H4 (cell line): ENCODE measurements at places on chromosomes 11 and 22. TPM values are rescaled to one million over a fixed set of nuclear protein-coding genes. Genes with fewer than 3 reads are reported as not detected.
A peak's percentile ranks its signal among the peaks of the same experiment; 100 is the strongest.

DNA sequence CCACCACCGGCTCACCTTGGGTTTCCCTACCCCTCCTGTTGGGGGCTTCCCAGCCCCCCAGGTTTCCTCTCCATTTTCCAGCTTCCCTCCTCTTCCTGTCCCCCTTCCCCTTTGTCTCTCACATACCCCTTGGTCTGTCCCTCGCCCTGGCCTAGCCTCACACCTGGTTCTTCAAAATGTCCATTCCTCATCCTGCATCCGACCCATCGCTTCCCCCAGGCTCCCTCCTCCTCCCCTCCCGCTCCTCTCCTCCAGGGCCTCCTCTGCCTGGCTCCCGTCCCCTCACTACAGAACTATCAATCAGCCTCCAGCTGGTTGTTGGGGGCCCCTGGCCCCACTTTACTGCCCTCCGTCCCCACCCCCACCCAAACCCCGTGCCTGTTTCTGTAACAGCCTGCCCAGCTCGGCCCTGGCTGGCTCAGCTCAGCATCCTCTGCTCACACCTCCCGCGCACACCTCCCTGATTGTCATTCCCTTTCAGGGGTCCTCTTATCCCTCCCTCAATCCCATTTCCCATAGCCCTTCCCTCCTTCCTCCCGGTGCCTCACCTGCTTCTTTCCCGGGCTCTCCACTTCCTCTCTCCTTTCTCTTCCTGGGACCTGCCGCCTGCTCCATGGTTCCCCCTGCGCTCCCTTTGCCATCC, 1.2 kb downstream of the CNIH2 start:
- no peak for DNase-seq

DNA sequence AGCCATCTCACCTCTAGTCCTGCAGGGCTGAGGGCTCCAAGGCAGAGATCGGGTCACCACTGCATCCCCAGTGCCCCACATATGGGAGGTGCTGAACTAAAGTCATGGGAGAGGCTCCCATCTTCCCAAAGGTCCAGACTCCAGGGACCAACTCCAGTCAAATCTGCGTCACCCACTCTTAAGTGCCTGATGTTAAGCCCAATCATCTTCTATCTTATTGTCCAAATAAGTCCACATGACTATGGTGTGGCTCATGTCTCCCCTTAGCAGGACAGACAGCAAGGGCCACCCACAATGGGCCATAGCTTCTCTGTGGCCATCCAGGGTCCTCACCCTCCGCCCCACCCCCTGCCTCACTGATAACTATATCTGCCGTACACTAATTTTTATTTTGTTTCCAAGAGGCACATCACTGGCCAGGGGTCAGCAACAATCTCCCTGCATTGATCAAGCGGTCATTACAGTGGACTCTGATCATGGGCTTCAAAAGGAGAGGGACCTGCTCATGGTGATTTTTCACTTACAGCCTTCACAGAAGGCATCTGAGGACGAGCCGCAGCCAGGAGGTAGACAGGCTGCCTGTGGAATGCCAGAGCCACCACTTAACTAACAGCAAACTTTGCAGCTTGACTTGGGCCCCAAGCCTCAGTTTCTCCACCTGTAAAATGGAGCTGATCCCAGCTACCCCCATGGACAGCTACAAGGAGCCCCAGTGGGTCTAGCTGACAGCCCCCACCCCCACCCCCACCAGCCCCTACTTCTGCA, 23.3 kb downstream of the MYH9 start:
- no peak for DNase-seq

GRCh38 chr11:1655168-1656060, 25.8 kb downstream of the KRTAP5-5 start:
- DNase-seq: no peak

DNA sequence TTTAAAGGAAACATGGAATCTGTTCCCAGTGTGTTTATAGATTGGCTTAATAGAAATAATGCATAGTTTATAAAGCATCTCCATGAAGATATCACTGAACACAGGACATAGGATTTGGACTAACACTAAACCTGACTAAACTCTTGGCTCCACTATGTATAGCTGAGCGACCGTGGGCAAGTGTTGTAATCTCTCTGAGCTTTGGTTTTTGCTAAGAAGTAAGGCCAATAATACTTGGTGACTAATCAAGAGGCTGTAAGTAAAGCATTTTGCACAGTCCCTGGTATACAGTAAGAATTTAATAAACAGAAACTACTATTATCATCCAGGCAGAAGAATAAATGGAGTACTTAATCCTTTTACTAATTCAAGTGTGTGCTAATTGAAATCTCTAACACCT, 125.5 kb upstream of the MTMR2 start:
- no peak for DNase-seq

DNA sequence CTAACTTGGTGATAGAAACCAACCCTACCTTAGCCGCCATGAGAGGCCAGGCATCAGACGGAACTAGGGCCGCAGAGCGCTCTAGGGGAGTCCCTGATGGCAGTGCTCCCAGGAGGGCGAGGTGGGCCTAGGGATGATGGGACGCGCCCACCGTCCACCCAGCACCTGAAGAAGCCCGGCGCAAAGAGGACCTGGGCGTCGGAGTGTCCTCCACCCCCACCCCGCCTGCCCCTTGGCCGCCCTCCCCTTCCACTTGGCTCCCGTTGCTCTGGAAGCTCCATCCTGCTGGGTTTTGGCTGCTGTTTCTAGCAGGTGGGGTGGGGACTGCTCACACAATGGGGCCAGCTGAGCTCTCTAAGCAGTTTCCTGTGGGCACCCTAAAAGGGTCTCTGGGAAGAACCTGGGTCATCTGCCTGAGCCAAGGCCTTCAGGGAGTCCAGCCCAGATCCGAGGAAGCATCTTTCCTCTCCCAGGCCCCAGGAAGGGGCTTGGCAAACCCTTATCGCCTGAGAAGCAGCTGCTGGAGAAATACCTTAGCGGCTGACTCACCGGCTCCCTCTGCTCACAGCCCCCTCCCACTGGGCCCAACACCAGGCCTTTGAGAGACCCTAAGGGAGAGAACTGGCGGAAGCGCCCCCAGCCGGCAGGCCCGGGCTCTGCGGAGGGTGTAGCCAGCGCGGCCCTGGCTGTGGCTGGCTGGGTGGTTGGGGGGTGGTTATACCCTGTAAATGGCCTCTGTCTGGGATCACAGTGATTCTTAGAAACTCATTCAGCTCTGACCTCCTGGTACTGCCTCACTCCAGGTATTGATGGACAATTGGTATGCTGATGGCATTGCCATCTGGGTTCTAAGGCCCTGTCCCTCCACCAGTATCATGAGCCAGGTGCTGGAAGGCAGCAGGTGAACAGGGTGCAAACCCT, 19.3 kb downstream of the CREB3L1 start:
- peak; percentile 87 for DNase-seq

DNA sequence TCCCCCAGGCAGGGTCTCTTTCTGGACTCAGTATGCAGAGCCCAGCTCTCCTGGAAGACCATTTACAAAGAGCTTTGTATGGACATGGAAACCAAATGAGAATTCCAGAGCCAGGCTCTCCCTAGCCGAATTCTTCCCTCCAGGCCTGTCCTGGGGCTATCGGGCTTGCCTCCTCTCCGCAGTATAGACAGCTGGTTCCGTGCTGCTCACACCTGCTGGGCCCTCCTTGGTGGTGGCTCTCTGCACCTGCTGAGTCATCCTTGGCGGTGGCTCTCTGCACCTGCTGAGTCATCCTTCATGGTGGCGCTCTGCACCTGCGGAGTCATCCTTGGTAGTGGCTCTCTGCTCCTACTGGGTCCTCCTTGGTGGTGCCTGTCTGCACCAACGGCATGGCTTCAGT, 743.5 kb downstream of the BRD1 start:
- DNase-seq: no peak

Gene ANO1
- 0.37 TPM in 1 of 2 replicates, not detected in the other for total RNA-seq

- DNase-seq: no peak
Measured at GRCh38 chr22:23079240-23079768, 9.0 kb downstream of the GNAZ start.

Gene BUD13
- 24.7 and 26.3 TPM in 2 replicates for total RNA-seq

Gene PLXNB2
- 42.4 and 53.2 TPM in 2 replicates for total RNA-seq

Gene DESI1
- total RNA-seq: 23.1 and 28.1 TPM in 2 replicates

- no peak for DNase-seq
Measured at GRCh38 chr11:111606986-111607385, 4.7 kb downstream of the SIK2 start.

DNA sequence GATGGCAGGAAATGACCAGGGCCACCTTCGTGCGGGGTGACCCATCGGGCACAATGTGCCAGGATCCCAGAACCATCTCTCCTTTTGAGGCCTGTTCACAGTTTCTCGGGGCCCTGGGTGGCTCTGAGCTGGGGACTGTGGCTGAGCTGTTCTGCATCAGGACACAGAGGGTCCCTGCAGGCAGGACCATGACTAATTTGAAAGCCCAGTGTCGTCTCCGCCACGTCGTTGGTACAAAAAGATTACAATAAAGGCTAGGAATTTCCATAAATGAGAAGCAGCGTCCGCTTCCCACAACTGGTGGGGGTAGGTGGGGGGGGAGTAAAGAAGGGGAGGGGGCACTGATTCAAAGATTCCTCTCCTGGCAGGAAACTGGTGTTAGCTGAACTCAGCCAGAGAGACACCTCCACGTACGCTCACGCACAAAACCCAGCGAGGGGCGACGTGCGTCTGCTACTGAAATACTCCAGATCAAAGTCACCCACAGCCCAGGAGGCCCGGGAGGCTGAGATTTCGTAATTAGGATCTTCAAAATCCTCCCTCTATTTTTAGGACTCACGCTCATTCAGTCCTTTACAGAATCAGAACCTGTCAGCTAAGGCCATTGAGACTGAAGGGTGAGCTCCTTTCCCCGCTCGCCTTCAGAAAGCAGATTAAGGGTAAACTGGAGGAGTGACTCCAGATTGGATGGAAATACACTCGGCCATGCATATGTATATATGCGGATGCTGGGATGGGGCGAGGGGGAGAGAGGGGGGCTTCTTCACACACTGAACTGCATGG, 11.0 kb downstream of the MN1 start:
- DNase-seq: no peak

- DNase-seq: no peak
Measured at GRCh38 chr11:100761841-100762240, 74.8 kb downstream of the ARHGAP42 start.

Gene DDX25
- not detected in 2 replicates for total RNA-seq

Gene ELFN2
- 0.29 and 0.41 TPM in 2 replicates for total RNA-seq

Gene RIMBP3C
- 0.27 and 0.31 TPM in 2 replicates for total RNA-seq

DNA sequence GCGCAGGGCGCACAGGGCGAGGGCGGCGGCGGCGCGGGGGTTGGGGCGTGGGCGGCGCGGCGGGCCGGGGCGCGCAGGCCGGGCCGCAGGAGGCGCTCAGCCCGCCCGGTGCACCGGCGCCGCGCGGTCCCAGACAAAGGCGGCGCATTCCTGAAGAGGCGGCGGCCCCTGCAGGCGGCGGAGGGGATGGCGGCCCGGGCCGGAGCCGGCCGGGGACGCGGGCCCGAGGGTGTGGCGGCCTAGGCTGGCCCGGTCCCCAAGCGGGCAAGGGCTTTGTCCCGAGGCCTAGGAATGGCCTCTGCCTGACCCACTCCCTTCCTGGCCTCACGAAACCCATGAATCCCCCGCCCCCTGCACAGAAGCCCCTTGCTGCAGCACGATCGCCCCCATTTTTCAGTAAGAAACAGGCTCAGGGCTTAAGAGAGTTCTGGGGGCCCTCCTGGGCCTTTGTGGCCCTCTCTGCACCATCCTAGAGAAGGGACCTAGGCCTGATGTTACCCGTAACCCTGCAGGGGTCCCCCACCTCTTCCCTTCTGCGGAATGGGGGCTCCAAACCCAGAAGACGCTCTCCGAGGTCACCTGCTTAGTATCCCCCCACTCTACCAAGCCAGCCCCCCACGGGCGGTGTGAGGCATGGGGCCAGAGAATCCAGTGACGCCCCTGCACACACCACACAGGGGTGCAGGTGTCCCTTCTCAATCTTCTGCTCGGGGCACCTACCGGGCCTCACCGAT, at the start of gene RTN4R:
RTN4R (minus strand) TSS at position 40 of the 734 bp plus-strand sequence. CDS start 226 bp downstream, outside the sequence.
- DNase-seq: peak; percentile 14

DNA sequence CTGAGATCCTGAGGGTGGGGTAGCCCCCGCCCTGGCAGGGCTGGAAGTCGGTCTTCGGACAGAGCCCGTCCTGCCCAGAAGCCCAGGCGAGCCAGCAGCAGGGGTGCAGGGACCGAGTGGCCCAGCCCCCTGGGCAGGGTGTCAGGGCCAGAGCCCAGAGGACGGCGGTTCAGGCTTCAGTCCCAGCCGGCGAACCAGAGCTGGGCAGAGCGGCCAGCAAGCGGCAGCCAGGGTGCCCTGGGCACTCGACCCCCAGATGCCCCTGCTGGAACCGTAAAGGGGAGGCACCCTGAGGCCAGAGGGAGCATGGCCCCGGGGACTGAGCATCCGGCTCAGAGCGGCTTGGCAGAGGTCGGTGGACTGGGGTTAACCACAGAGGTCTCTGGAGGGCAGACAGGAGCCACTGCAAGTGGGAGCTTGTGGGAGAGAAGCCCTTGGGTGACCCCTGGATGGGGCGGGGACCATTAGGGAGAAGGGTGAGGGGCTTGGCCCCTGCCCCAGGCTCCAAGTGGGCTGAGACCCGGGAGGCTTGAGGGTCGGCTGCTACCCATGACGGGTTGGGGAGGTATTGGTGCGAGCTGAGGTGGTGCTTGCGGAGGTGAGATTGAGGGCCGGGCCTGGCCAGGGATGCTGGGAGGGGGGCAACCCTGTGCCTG, 15.9 kb downstream of the LSP1 start:
- no peak for DNase-seq

GRCh38 chr22:49983148-49984042, 22.8 kb downstream of the PIM3 start:
- no peak for DNase-seq

DNA sequence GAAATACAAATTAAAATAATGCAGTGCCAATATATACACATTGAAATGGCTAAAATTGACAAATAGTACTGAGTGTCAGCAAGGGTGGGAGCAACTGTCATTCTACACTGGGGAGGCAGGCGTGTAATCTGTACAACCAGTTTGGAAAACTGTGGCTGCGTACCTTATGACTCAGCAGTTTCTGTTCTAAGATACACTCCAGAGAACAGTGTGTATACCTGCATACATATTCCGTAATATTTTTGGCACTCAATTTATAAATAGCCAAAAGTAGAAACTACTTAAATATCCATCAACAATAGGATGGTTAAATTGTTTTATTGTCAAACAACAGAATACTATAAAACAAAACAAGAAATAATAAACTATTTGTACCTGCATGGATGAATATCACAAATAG, 57.6 kb downstream of the RNF169 start:
- no peak for DNase-seq

Gene VWCE
- total RNA-seq: 0.35 TPM in 1 of 2 replicates, not detected in the other

GRCh38 chr22:47044722-47045535, 282.5 kb downstream of the TBC1D22A start:
- no peak for DNase-seq

Gene APLNR
- total RNA-seq: 0.10 TPM in 1 of 2 replicates, not detected in the other

Gene GAL
- not detected in 2 replicates for total RNA-seq

GRCh38 chr11:34732831-34733230, 111.9 kb downstream of the EHF start:
- no peak for DNase-seq

Gene CACNA1I
- 0.19 TPM in 1 of 2 replicates, not detected in the other for total RNA-seq

Gene DRICH1
- total RNA-seq: not detected in 2 replicates
